Central memory CD8-positive, alpha-beta T cell (primary cell): ENCODE measurements at places on chromosomes 6 and 20.

- no peak overlapping the region for H3K4me3 ChIP-seq
- peaks cover 13% of the 10 kb centered on the region for H3K4me1 ChIP-seq
- H3K36me3 ChIP-seq = no peaks in the 10 kb centered on the region
Observed at GRCh38 chr20:1185316-1185741, 548 bp upstream of the TMEM74B start.

DNA sequence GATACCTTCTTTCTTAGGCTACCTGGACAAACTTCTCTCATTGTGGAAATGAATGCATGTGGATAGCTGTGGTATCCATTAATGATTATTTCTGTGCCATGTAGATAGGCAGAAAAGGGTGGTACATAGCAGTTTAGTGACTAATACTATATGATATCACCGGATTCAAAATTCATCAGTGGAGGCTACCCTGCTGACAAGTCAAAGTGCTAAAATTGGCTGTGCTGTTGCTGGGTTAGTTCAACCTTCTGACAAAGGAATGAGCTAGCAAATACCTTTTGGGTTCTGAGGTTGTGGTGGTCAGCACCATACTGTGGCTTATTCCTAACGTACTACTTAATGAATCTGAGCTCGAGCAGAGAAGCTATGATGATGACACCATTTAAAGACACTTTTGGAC lies 109.1 kb downstream of the TFAP2B start:
- DNase-seq = no peak
- no peak overlapping the region for H3K27ac ChIP-seq
- no peaks in the 10 kb centered on the region for H3K36me3 ChIP-seq
- H3K4me3 ChIP-seq = no peak overlapping the region
- no peaks in the 10 kb centered on the region for H3K27me3 ChIP-seq

GRCh38 chr6:93196406-93196970 lies 222.9 kb downstream of the EPHA7 start:
- H3K27me3 ChIP-seq = no peaks in the 10 kb centered on the region
- H3K36me3 ChIP-seq = no peaks in the 10 kb centered on the region
- H3K4me3 ChIP-seq = no peak overlapping the region
- H3K27ac ChIP-seq = no peak overlapping the region

GRCh38 chr6:68127074-68127473 lies 508.0 kb upstream of the ADGRB3 start:
- DNase-seq = no peak
- no peaks in the 10 kb centered on the region for H3K36me3 ChIP-seq
- no peak overlapping the region for H3K4me3 ChIP-seq
- H3K27me3 ChIP-seq = no peaks in the 10 kb centered on the region
- H3K4me1 ChIP-seq = no peaks in the 10 kb centered on the region
- H3K27ac ChIP-seq = no peak overlapping the region

GRCh38 chr6:90217506-90218127 lies 79.0 kb downstream of the BACH2 start:
- H3K27ac ChIP-seq = no peak overlapping the region
- no peak overlapping the region for H3K4me3 ChIP-seq
- H3K36me3 ChIP-seq = no peaks in the 10 kb centered on the region
- DNase-seq = no peak
- peaks cover 5% of the 10 kb centered on the region for H3K4me1 ChIP-seq
- H3K27me3 ChIP-seq = no peaks in the 10 kb centered on the region

GRCh38 chr6:167733740-167734661 lies 92.7 kb upstream of the AFDN start:
- no peak for DNase-seq
- no peak overlapping the region for H3K27ac ChIP-seq
- peaks cover 11% of the 10 kb centered on the region for H3K27me3 ChIP-seq
- no peaks in the 10 kb centered on the region for H3K36me3 ChIP-seq
- no peak overlapping the region for H3K4me3 ChIP-seq

GRCh38 chr6:80605165-80605989 lies 498.9 kb downstream of the BCKDHB start:
- no peak overlapping the region for H3K4me3 ChIP-seq
- H3K4me1 ChIP-seq = no peaks in the 10 kb centered on the region
- no peak overlapping the region for H3K27ac ChIP-seq
- DNase-seq = no peak

- H3K4me1 ChIP-seq = peaks cover 19% of the 10 kb centered on the region
- H3K27ac ChIP-seq = no peak overlapping the region
- peaks cover 2% of the 10 kb centered on the region for H3K36me3 ChIP-seq
- no peak overlapping the region for H3K4me3 ChIP-seq
- H3K27me3 ChIP-seq = no peaks in the 10 kb centered on the region
Observed at GRCh38 chr6:38460186-38460585, 179.5 kb downstream of the BTBD9 start.

DNA sequence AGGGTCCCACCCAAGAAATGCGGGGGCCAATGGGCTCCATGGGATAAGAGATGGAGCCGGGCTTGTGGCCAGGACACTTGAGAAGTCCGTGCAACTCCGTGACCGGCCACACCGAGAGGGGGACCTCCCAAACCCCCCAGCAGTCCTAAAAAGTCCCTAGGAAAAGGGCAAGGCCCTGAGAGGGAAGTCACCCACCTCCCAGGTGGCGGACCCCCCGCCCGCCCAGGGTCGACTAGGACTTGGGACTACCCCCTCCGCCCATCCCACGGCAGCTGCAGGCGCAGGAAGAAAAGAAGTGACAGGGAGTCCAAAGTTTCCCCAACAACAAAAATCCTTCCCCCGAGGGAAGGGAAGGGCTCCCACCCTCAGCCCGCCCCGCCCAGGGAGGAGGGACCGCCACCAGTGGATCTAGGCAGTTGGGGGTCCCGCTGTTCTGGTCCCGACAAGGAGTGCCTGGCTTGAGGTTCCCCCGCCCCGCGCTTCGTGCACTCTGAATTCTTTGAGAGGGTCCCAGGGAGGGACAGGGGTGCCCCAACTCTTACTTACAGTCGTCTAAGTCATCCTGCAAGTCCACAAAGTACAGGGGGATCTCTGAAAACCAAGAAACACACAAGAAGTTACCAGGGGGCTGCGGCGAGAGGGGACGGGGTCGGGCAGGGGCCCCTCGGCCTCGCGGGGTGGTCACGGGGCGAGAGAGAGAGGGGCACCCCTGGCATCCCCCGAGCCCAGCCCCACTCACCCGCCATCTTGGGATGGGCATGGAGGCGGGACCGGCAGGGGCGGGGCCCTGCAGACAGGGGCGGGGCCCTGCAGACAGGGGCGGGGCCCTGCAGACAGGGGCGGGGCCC lies 611 bp upstream of the RAB22A start:
- H3K27ac ChIP-seq = peak overlapping the region; percentile 97
- H3K27me3 ChIP-seq = no peaks in the 10 kb centered on the region
- peak; percentile 54 for DNase-seq
- peak overlapping the region; percentile 64 for H3K4me3 ChIP-seq
- peaks cover 29% of the 10 kb centered on the region for H3K4me1 ChIP-seq

- H3K4me1 ChIP-seq = no peaks in the 10 kb centered on the region
- no peak overlapping the region for H3K4me3 ChIP-seq
- H3K27me3 ChIP-seq = peaks cover 7% of the 10 kb centered on the region
Observed at GRCh38 chr20:57795977-57796560, 86.3 kb upstream of the PMEPA1 start.

- H3K36me3 ChIP-seq = no peaks in the 10 kb centered on the region
- H3K4me1 ChIP-seq = no peaks in the 10 kb centered on the region
- DNase-seq = no peak
Observed at GRCh38 chr6:167977717-167978467, 19.6 kb upstream of the KIF25 start.

- no peak for DNase-seq
- no peaks in the 10 kb centered on the region for H3K4me1 ChIP-seq
- no peak overlapping the region for H3K27ac ChIP-seq
- no peak overlapping the region for H3K4me3 ChIP-seq
- H3K36me3 ChIP-seq = peaks cover 1% of the 10 kb centered on the region
Observed at GRCh38 chr6:6699741-6700367, 111.3 kb downstream of the LY86 start.

DNA sequence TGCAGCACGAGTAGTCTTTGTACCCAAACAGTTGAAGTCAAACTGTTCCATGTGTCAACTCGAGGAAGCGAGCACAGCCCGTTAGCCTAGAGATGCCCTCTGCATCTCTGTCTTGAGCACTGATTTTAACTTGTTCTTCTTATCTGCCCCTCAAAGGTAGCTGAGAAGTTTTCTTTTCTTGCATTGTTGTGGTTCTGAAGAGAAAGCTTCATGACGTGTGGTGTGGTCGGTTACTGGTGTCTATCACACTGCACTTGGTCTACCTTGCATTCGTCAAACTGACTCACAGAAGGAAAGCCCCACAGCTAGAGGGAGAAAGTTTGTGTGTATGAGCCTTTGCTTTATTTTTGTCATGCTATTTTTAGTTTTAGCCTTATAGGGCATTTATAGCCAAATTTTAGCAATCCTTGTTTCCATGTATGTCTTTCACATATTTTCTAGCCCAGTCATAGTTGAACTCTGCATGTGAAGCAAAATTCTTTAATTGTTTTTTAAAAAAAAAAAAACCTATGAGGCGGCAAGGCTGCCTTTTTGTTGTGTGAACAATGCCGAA lies 115.1 kb downstream of the JAG1 start:
- no peak overlapping the region for H3K4me3 ChIP-seq
- peaks cover 2% of the 10 kb centered on the region for H3K36me3 ChIP-seq
- peak; percentile 31 for DNase-seq
- H3K27me3 ChIP-seq = no peaks in the 10 kb centered on the region
- H3K27ac ChIP-seq = no peak overlapping the region
- H3K4me1 ChIP-seq = peaks cover 18% of the 10 kb centered on the region
